GM12891 (cell line): ENCODE measurements at places on chromosomes 11 and 22.

GRCh38 chr11:116576526-116576925 lies 196.3 kb downstream of the BUD13 start:
- no peak for DNase-seq

- no peak for DNase-seq
Observed at GRCh38 chr11:119089319-119089718, 4.6 kb downstream of the HMBS start.

GRCh38 chr11:83061883-83062282 lies 9.8 kb downstream of the RAB30 start:
- peak; percentile 26 for DNase-seq

- no peak for DNase-seq
Observed at GRCh38 chr22:48250286-48250895, 1487.9 kb downstream of the TBC1D22A start.

DNA sequence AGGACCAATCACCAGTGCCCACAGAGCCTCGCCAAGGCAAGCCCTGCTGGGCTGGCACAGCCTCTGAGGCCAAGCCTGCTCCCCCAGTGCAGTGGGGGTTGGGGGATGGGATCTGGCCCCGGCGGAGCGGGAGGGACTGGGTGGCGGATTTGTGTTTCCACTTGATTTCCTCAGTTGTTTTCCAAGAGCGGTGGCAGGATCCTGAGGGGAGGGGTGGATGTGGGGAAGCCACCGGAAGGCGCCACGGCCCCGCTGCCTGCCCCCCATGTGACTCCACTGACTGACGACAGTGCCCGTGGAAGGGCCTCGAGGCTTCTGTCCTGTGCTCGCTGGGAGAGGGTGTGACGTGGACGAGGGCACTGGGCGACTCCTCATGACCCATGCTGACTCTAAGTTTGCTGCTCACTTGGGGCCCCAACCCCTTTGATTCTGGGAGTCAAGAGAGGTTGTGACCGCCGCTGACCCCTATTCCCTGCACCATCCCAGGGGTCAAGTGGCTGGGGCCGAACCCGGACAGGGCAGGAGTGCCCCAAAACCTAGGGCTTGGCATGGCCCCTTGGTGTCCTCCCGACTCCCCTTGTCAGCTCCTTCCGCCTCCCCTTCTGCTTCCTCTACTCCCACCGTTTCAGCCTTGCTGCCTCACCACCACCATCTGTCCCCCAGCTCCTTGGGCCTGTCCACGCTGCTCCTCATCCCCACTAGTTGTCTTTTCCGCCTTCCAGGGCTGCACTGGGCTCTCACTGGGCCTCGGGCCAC lies 23.5 kb upstream of the PICK1 start:
- DNase-seq, result no peak

GRCh38 chr11:123373754-123374621 lies 56.1 kb upstream of the GRAMD1B start:
- no peak for DNase-seq

- no peak for DNase-seq
Observed at GRCh38 chr11:70885281-70886231, 366.8 kb downstream of the SHANK2 start.

DNA sequence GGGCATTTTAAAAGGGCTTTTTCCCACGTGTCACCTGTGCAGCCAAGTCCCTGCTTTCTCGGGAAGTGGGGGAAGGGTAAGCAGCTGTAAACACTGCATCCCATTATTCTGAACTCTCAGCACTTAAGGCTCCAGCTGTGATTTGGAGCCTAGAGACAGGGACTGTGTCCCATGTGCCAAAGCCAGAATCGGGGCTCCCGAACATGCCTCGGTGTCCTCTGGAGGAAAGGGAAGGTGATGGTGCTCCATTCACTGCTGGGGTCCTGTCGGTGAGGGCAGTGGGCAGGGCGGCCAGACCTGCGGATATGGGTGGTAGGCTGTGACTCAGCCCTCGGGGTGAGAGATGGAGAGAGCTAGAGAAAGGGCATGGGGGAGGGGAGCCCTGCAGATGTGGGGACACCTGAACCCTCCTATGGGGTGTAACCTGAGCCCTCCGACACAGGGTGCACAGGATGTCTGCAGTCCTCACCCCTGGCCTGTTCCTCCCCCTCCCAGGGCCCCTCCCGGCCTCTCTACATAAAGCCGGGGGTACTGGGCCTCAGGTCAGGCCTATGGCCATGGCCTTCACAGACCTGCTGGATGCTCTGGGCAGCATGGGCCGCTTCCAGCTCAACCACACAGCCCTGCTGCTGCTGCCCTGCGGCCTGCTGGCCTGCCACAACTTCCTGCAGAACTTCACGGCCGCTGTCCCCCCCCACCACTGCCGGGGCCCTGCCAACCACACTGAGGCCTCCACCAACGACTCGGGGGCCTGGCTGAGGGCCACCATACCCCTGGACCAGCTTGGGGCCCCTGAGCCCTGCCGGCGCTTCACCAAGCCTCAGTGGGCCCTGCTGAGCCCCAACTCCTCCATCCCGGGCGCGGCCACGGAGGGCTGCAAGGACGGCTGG lies 31.8 kb downstream of the CAPN1 start:
- no peak for DNase-seq

DNA sequence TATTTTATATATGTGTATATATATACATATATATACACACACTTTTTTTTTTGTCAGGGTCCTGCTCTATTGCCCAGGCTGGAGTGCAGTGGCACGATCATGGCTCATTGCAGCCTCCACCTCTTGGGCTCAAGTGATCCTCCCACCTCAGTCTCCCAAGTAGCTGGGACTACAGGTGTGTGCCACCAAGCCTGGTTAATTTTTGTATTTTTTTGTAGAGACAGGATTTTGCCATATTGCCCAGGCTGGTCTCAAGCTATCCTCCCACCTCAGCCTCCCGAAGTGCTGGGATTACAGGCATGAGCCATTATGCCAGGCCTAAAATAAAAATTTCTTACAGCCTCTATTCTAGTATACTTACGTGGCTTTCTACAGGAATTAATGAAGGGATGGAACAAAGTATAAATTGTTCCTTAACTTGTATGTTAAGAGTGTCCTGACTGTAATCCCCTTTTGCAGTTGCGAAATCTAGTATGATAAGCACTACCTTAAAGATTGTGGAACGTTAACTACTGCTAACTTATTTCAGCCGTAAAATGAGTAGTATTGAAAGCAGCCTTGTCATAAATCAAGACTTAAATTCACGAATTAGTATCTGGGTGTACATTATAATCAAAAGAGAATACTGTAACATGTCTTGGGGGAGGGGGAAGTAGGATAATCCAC lies 2.1 kb downstream of the TRAF6 start:
- no peak for DNase-seq

- DNase-seq, result no peak
Observed at GRCh38 chr11:11993839-11994238, 14.6 kb downstream of the DKK3 start.

DNA sequence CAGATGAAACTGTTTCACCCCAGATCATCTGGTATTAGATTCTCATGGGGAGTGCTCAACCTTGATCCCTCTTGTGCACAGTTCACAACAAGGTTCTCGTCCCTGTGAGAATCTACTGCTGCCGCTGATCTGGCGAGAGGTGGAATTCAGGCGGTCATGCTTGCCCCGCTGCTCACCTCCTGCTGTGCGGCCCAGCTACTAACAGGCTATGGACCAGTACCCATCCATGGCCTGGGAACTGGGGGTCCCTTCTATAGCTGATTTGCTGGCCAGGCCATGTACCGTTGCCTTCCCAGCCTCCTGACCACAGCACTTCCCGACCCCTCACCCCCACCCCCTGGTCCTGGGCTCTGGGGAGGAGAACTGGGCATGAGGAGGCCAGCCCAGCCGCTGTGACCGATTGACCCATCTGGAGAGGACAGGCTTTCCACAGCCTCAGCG lies 2.6 kb downstream of the PHLDA2 start:
- DNase-seq, result no peak

GRCh38 chr22:17199003-17199731 lies 20.1 kb downstream of the ADA2 start:
- DNase-seq, result no peak

DNA sequence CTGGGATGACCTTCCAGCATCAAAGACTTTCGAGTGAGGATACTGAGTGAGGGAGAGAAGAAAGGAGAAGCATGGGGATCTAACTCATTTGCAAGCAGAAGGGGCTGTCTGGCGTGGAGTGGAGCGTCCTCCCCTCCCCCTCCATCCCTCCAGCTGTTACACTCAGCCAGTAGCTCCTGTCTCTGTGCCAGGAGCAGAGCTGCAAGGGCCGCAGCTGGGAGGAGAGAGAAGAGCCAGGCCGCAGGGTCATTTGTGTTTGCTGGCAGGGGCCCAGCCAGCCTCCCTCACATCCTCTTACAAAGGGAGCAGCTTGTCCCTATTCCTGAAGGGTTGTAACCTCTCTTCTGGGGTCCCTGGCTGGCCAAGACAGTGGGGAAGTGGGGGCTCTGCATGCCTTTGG lies 57.9 kb downstream of the NECTIN1 start:
- no peak for DNase-seq

DNA sequence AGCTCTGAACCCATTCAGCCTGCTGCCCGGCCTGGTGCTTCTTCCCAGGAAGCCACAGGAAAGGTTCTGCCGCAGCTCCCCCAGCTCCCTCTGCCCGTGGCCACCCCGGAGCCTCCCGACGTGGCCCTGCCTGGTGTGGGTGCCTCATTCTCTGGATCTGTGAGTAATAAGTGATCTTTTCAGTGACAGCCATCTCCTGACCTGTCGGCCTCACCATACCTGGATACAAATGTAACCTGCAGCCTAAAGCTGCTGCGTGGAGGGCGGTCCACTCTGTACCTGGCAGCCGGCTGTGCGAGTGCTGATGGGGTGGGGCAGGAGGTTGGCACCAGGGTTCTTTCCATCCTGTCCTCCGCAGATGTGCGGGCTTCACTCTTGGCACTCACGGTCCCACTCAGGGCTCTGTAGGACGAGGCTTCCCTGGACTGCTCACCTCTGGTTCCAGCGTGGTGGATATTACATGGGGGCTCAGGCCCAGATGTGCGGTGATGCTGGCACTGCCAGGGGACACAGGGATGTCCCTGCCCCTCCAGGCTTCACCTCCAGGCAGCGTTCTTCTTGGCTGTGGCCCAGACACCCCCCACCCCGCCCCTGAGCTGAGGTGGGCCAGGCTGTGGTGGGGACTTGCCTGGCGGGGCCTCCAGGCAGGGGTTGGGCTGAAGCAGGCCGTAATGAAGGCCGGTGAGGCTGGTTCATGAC lies 748.5 kb downstream of the BRD1 start:
- DNase-seq, result no peak

GRCh38 chr11:44651535-44652155 lies 75.1 kb upstream of the TSPAN18 start:
- DNase-seq, result no peak

DNA sequence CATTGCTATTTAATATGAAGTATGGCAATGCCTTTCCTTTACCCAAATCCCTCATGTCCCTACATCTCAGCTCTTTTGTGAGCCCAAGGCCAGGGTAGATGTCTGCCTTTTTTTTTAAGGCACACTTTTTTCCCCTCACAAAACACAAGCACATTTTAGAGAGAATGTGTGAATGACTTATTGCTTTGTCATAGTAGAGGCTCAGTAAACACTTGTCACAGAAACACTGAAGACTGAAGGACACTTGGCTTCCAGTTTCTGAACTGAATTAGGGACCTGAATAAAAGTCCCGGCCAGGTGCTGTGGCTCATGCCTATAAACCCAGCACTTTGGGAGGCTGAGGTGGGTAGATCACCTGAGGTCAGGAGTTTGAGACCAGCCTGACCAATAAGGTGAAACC lies 2.9 kb upstream of the SCGB2A2 start:
- no peak for DNase-seq

GRCh38 chr22:41273128-41273527 lies 12.9 kb downstream of the RANGAP1 start:
- no peak for DNase-seq

- no peak for DNase-seq
Observed at GRCh38 chr11:17414317-17414737, 25.9 kb upstream of the KCNJ11 start.

- DNase-seq, result no peak
Observed at GRCh38 chr22:25109878-25110595, 89.6 kb upstream of the CRYBB3 start.

DNA sequence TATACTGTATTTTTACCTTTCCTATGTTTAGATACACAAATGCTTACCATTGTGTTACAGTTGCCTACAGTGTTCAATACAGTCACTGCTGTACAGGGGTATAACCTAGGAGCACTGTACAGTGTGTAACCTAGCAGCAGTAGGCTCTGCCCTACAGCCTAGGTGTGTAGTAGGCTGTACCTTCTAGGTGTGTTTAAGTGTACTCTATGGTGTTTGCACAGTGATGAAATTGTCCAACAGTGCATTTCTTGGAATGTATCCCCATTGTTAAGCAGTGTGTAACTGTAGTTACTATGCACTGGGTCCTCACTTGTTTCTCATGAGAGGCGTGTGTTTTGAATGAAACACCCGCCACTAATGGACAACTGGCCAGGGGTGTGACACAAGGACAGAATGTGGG lies 269.0 kb downstream of the OPCML start:
- no peak for DNase-seq

- DNase-seq, result no peak
Observed at GRCh38 chr11:26072614-26073153, 259.2 kb upstream of the ANO3 start.

DNA sequence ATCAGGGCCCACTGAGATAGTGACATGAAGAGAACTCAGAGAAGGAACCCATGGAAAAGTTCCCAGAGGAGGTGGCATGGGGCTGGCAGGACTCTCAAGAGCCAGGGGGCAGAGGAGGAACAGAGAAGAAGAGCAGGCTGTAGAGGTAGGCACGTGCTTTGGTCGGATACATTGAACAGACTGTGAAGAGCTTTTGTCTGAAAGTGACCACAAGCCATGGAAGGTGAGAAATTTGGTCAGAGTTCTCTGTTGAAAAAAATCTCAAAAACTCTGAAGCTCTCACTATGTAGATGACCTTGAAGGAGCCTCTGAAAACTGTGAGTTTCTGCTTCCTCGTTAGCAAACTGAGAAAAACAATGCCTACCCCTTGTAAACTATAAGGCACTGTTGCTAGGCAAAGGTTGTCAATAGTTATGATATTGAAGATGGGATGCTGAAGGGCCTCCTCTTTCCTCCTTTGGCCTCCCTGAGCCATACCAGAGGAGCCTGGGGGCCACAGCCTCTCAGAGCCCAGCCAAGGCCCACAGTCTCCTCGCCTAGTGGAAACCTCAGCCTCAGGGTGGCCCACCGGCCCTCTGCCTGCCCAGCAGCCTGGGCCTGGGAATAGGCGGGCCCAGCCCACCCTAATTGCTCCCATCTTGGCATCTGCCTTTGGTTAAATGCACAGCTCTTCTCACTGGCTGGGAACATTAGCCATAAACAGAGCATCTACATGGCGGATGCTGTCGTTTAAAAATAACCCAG lies 415.7 kb downstream of the SOX6 start:
- no peak for DNase-seq
